ENCODE measurements at places on chromosomes 16 and 17.

- no peak for DNase-seq
Observed at GRCh38 chr17:2462481-2462880, 49.2 kb downstream of the METTL16 start.

DNA sequence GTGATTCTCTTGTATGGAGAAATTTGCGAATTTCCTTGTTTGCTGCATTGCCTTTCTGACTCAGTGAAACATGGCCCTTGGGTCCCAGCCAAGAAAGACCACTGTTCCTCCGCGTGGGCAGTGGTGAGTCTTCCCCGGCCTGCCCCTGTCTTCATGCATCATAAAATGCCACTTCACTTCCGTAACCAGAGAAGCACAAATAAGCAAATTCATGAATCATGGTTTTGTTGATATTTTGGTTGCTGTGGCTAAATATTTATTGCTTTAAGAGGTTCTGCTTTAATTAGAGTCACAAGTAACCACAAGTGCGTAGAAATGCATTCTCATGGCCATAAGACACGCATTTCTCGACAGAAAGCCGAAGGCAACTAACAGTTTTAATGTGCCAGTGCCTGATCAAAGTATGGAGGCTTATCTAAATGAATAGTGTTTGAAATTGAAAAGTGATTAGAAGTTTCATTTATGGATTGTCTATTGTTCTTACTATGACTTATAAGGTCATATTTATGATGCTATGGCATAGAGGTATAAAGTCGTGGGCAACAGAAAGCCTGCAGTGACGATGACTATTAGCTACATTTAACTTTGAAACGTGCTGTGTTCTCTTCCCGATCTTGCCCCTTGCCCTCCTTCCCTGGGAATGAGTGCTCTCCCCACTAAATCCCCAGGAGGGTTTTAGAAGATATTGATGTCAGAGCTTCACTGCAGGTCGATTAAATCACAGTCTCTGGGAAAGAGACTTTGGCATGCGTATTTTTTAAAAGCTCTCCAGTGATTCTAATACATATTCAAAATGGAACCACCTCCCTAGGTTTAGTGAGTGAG, 76.0 kb downstream of the WIPI1 start:
- DNase-seq, result no peak

DNA sequence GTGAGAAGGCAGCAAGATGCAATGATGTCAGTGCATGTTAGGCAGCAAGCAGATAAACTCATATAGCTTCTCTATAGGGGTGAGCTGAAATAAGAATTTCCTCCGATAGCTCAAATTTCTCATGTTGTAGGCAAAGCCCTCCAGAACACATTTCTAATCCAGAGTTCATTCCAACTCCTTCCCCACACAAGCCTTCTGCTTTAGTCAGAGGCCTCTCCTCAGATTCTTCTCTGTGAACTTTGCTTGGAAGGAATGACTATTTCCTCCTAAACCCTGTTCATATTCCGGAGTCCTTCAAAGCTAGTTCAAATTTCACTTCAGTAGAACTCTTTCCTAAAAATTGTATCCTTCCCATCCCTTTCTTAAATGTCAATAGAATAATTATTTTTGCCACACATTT, 144.8 kb downstream of the KCNJ2 start:
- DNase-seq, result no peak

- no peak for DNase-seq
Observed at GRCh38 chr16:15604460-15605440, 38.2 kb downstream of the MARF1 start.

GRCh38 chr17:27543464-27543856, 87.2 kb downstream of the KSR1 start:
- no peak for DNase-seq

GRCh38 chr17:28712032-28712704, 480 bp upstream of the PROCA1 start:
- peak; percentile 85 for DNase-seq
